ENCODE measurements at places on chromosomes 2 and 18.

- no peak for DNase-seq
These were observed 4.8 kb downstream of the FAM228A start for GRCh38 chr2:24179683-24180082.

- DNase-seq: no peak
These were observed 729.1 kb downstream of the BCL11A start for GRCh38 chr2:59824314-59824713.

GRCh38 chr2:28869494-28870145, 489 bp downstream of the TRMT61B start:
- peak; percentile 10 for DNase-seq

- no peak for DNase-seq
These were observed 20.1 kb upstream of the WIPF1 start for GRCh38 chr2:174617718-174618117.

- DNase-seq: no peak
These were observed 193.0 kb upstream of the COPS8 start for GRCh38 chr2:236892721-236893120.

DNA sequence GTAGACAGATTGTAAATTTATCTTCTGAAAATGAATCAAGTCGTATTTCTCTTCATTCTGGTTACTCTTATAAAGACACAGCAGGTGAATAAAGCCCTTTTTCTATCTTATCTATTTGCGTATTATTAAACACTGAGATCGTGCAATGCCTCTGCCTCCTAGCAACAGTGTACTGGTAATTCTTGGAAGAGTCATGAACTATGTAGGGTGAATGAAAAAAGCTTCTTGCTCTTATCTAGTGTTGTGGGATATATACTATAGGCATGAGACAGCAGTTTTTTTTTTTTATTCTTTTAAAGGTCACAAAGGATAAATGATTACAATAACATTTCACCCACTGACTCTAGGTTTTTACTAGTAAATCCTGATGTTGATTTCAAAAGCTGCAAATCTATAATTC, 324.2 kb downstream of the PDE11A start:
- no peak for DNase-seq

GRCh38 chr2:156189143-156189542, 143.4 kb downstream of the NR4A2 start:
- no peak for DNase-seq

- no peak for DNase-seq
These were observed 276.4 kb downstream of the RPIA start for GRCh38 chr2:88967844-88968243.

GRCh38 chr18:33014060-33014796, 241.4 kb upstream of the KLHL14 start:
- no peak for DNase-seq

GRCh38 chr2:223488814-223489213, 113.3 kb downstream of the SCG2 start:
- DNase-seq: no peak

GRCh38 chr18:73917046-73917445, 230.6 kb downstream of the FBXO15 start:
- DNase-seq: no peak

- DNase-seq: no peak
These were observed 901.6 kb downstream of the EPHA4 start for GRCh38 chr2:220670511-220670910.

- DNase-seq: no peak
These were observed 194.7 kb downstream of the LTBP1 start for GRCh38 chr2:33141476-33141875.

GRCh38 chr2:177882501-177882900, 190.1 kb downstream of the PDE11A start:
- DNase-seq: no peak

GRCh38 chr2:180505203-180505602, 475.2 kb upstream of the UBE2E3 start:
- no peak for DNase-seq

GRCh38 chr18:11978956-11979355, 2.4 kb upstream of the IMPA2 start:
- no peak for DNase-seq

- no peak for DNase-seq
These were observed 166.6 kb downstream of the RNF144A start for GRCh38 chr2:7083580-7084509.

GRCh38 chr2:72497763-72498162, 328.1 kb downstream of the EXOC6B start:
- no peak for DNase-seq

DNA sequence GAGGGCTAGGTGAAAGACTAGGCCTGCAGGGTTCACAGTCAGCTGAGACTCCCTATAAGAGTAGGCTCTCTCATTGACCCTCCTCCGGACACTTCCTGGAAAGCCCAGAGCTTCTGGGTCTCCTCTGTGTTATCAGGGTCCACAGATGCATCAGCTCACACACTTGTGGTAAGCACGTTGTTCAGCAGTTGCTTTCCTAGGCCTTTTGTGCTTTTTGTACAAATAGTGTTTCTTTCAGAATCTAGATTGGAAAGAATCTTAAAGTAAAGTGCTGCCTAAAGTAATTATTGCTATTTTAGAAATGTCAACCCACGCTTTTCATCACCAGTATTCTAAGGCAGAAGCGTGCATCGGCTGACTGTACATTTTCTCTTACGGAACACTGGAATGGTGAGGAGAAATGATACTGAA, 15.5 kb downstream of the SLC9A2 start:
- no peak for DNase-seq

GRCh38 chr2:21627938-21628337, 504.2 kb downstream of the TDRD15 start:
- DNase-seq: no peak

All from progenitor cell of endocrine pancreas (in vitro differentiated cells).